Posterior vena cava (tissue), 2 donors: ENCODE measurements at places on chromosomes 5 and 9. TPM values are rescaled to one million over a fixed set of nuclear protein-coding genes. Genes with fewer than 3 reads are reported as not detected.

The CDH9 gene
- not detected for total RNA-seq

The PALM2AKAP2 gene
- total RNA-seq: 65.6 TPM

The FCN2 gene
- total RNA-seq: not detected

The PCDHGB6 gene
- 6.7 TPM for total RNA-seq

The IL5 gene
- total RNA-seq: not detected

The TAF11L10 gene
- not detected for total RNA-seq

The PCDHGA8 gene
- total RNA-seq: 2.0 TPM

The GABRA1 gene
- not detected for total RNA-seq

The RORB gene
- total RNA-seq: 0.62 TPM

The ZNF79 gene
- total RNA-seq: 6.5 TPM

The CYLC2 gene
- not detected for total RNA-seq

The HNRNPK gene
- 343 TPM for total RNA-seq

The MATR3 gene
- total RNA-seq: 148 TPM

The SGCD gene
- total RNA-seq: 56.3 TPM

The DOCK2 gene
- total RNA-seq: 26.0 TPM

The HARS1 gene
- total RNA-seq: 48.2 TPM

The LCN15 gene
- not detected for total RNA-seq

The ANKRD18B gene
- total RNA-seq: not detected

The PDZD2 gene
- 4.1 TPM for total RNA-seq

The ACTBL2 gene
- not detected for total RNA-seq

The TAL2 gene
- total RNA-seq: not detected

The ANXA2R gene
- 2.3 TPM for total RNA-seq

The REEP2 gene
- total RNA-seq: 13.0 TPM

The F2RL2 gene
- total RNA-seq: 0.10 TPM

The MARCOL gene
- not detected for total RNA-seq

The RNF224 gene
- total RNA-seq: not detected

The POC5 gene
- 9.1 TPM for total RNA-seq
